ENCODE measurements at places on chromosomes 12 and 14.

DNA sequence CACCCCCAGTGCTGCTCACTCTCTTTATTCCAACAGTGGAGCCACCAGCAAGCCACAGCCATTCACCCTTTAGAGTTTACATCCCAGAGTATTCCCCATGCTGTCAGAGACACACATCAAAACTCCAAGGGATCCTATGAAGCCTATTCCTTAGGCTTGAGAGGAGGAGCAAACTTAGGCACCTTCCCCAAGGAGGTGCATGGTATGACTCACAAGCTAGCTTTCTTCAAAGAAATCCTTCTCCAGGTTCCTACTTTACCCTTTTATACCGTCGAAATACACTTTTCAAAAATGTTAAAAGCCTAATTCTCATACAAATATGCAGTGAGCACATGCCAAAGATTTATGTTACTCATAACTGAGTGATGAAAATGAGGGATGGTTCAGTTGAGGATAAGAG, 175.4 kb downstream of the ETNK1 start:
- DNase-seq = no peak

GRCh38 chr12:95942101-95942523, 302 bp downstream of the CCDC38 start:
- DNase-seq = no peak

- no peak for DNase-seq
These were observed 1.7 kb downstream of the HSPA2 start for GRCh38 chr14:64541972-64542835.

- no peak for DNase-seq
These were observed 293.9 kb downstream of the RPAP3 start for GRCh38 chr12:47411966-47412365.

DNA sequence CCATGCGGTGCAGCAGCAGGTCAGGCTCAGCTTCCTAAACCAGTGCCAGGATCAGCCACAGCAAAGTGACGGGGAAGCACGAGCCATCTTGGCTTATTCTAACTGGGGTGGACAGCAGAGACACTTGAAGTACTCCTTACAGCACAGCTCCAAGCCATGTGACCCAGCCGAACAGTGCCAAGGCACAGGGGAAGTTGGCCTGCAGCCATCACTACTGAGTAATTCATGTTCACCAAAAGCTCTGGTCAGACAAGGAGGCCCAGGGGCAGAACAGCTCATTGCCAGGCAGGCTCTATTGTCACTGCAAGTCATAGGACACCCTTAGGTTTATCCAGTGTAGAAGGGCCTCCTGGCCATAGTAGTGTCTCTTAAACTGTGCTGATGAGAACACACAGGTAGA, 23.4 kb upstream of the SLC35F4 start:
- DNase-seq = no peak

GRCh38 chr12:92597118-92597517, 105.7 kb upstream of the PLEKHG7 start:
- no peak for DNase-seq

- DNase-seq = no peak
These were observed 336.5 kb downstream of the FSCB start for GRCh38 chr14:44170556-44170955.

- no peak for DNase-seq
These were observed 169.3 kb downstream of the EMP1 start for GRCh38 chr12:13365748-13366366.

DNA sequence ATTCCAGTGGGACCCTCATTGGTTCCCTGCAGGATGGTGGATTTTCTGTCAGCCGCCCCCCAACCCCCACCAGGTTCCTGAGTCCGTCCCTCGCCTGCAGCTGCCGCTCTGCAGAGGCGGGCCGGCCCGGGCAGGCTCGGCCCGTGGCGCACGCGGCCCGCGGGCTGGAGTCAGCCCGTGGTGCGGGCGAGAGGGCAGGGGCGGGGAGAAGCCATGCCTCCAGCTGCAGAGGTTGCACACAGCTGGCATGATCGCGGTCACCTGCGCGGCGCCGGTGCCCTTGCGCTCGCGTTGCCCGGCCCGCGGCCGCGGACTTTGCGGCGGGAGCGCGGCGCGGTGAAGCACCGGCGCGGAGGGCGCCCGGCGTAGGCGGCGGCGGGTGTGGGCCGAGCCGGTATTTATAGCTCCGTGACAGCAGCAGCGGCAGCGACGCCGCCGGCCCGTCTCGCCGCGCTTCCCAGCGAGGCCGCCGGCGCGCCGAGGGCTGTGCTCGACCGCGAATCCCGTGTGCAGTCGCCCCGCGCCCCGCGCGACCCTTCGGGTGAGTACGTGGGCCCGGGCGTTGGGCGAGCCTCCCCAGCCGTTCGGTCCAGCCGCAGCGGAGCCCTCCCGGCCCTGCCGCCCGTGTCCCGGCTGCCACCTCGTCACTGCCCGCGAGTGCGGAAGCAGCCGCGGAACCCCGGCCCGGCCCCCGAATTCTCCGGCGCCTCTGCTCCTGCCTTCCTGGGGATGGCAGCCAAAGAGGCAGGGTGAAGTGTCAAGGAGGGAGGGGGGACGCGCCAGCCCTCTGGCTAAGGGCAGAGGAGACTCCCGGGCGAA, at the start of gene TMEM117:
Gene TMEM117, plus strand, starts transcription at position 426 of the 819 bp plus-strand sequence.
- peak; percentile 5 for DNase-seq

DNA sequence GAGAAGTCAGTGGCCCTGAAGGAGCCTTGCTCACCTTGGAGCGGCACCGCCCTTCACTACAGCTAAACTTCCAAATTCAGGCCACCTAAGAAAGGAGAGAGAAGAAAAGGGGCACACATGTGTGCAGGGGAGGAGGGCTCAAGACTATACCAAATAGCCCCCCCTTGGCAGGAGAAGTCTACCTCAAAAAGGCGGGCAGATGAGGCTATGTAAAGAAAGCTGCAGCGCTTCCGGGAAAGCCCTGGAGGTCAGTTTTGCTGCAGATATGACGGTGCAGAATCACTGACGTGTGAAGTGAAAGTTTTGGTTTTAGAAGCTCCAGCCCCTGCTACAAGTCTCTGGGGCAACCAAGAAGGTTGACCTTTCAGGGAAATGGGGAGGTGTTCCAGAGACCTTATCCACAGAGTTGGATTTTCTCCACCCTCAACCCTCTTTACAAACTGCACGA, 48.2 kb upstream of the PNMA1 start:
- no peak for DNase-seq

GRCh38 chr14:69073915-69074314, 79.0 kb downstream of the DCAF5 start:
- DNase-seq = no peak

GRCh38 chr14:91373591-91374254, 43.9 kb downstream of the CCDC88C start:
- DNase-seq = no peak

DNA sequence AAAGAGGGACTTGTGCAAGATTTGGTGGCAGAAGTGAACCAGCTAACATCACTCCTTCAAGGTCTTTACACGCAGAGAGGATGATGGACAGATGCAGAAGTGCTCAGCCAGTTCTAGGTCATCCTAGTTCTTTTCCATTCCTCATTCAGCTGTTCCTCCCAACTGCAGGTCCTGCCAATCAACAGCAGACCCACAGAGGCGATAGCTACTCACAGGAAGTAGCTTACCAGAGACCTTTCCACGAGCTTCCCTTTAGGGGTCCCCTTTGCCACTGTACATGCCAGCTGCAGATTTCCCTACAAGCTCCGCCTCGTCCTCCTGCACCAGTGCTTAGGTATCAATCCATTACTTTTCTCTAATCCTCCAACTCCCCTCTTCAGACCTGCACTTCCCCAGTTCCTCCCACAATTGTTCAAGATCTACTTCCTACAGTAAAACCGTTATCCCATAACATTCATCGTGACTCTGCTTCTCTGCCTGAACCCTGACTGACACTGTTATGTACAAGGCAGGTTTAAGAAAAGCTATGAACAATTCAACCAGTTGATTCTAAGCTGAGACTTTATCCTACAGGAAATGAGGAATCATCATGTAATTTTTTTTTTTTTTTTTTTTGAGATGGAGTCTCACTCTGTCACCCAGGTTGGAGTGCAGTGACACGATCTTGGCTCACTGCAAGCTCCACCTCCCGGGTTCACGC, 22.5 kb downstream of the RECQL start:
- no peak for DNase-seq

DNA sequence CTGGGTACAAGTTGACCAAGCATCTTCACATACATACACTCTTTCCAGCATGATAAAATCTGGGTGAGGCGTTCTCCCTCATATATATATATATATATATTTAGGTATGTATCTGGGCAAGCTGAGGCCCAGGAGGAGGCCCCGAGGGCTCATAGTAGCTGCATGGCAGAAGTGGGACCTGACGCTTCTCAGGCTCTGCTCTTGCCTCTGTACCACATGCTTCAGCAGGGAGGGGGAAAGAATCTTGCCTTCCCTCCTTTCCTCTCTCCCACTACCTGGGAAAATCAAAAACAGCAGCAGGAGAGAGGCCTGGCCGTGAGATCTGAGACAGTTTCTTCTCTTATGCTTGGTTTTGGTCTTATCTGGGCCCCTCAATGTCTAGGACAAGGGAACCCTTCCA, 9.2 kb downstream of the PPP1R1A start:
- DNase-seq = no peak

GRCh38 chr12:64086946-64087345, 135.2 kb downstream of the KICS2 start:
- DNase-seq = no peak

GRCh38 chr14:75861161-75861621, 120.6 kb downstream of the TGFB3 start:
- DNase-seq = no peak

DNA sequence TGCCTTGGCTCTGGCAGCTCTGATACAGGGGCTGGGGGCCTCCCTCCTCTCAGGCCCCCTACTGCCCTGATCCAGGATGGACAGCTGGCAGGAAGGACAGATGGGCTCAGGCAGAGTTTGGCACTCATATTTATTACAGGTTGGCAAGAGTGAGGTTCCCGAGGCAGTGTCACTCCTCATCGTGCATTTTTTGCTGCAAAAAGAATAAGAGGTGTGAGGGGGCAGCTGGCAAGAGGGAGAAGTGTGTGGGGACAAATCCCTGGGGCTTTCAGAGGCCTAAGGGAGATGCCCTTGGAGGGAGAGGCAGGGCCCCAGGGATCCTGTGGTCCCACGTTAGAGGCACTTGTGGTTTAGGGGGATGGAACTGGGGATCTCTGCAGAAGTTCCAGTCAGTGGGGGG, 5.0 kb downstream of the CMTM5 start:
- DNase-seq = no peak

- no peak for DNase-seq
These were observed 31.9 kb downstream of the NT5DC3 start for GRCh38 chr12:103809154-103809553.

DNA sequence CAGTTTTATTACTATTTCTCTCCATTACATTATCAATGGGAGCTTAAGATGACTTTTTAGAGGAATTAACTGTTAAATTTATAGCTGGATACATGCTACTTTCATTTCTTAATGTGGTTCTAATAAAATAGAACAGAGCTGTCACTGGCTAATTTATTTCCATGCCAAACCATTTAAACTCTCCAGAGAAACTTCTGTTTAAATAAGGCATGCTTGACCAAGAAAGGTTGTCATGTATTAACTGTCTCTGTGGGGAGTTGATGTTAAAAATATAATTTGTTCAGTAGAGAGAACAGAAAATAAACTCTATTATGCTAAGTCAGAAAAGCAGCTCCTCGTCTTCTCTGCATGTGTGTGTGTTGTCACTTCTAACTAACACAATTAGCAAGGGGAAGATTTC, 447.4 kb downstream of the SLC16A7 start:
- DNase-seq = no peak

- DNase-seq = no peak
These were observed 69.0 kb downstream of the KIF26A start for GRCh38 chr14:104207142-104208014.

- DNase-seq = no peak
These were observed 70.4 kb upstream of the PTPRQ start for GRCh38 chr12:80373666-80374065.

DNA sequence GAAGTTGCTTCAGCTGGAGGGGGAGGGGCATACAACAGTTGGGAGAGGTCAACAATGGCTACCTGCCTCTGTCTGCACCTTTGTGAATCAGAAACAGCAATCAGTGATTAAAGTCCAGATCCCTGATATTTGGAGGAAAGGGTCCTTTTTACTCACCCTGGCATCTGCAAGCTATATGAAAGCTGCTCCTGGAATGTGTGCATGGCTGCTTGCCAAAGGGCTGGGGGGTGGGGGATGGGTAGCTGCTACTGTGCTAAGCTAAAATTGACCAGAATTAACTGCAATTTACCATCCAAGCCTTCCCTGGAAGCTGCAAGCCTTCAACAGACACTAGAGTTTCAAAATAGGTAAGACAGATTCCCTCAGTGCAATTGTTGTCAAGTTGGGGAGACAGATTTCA, 13.5 kb upstream of the GTF2A1 start:
- no peak for DNase-seq

GRCh38 chr14:91349481-91350074, 68.0 kb downstream of the CCDC88C start:
- no peak for DNase-seq

DNA sequence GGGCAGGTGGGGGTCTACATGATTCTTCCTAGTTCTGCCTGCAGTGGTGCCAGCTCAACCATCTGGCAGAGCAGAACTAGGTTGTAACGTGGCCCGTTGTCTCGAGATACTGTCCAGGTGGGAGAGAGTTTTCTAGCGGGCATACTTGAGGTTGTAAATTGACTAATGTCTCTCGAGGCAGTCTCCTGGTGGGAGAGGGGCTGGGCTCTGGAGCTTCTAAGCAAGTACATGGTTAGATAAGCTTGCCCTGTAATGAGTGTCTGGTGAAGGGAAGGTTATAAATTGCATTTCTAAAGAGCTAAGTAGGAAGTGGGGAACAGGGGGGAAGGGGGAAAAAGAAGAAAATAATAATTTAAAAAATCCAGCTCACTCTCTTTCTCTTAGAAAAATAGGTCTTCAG, 18.1 kb downstream of the BDKRB1 start:
- DNase-seq = no peak

DNA sequence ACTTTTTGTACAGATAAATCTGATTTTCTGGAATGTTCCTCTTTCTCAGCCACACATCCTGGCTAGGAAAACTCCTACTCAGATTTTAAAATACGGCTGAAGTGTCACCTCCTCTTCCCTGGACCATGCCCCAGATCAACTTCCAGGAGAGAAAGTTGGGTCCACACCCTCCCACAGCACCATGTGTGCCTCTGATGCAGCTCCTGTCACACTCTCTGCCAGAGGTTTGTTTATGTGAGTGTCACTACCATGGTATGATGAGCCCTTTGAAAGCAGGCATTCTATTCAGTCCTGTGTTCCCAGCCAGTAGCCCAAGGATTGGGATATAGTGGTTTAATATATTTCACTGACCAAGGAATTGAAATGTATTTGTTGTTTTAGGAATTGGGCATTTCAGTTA, 287.2 kb upstream of the ATP2B1 start:
- DNase-seq = no peak

DNA sequence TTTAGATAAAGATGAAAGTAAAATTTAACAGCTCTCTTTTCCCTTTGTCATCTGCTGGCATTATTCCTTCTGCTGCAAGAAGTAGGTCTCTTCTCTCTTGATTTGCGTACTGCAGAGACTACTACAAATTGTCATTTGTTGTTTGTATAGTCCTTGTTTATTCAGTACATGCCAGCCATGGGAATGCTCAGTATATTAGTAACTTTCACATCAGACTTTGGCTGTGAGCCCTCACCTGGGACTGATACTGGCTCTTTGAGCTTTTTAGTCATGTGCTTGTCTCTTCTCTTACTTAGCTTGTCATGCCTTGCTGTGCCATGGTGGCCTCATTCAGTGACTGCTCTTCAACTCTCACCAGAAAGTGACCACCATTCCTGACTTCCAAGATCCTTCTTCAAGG, 169.8 kb downstream of the PRKCH start:
- DNase-seq = no peak

GRCh38 chr14:54809767-54810166, 92.9 kb downstream of the GCH1 start:
- DNase-seq = no peak

GRCh38 chr12:119687406-119687805, 19.5 kb downstream of the PRKAB1 start:
- DNase-seq = no peak

- DNase-seq = no peak
These were observed 26.0 kb downstream of the ZFHX2 start for GRCh38 chr14:23525611-23526010.

Data from COR-L47 (cell line).